Stimulated activated CD4-positive, alpha-beta T cell treated with anti-CD3 and anti-CD28 coated beads, Interleukin-4, amount 100 ng/mL, for 1 hour (primary cell): ENCODE measurements at places on chromosomes 16 and 17.

- no peak for DNase-seq
Measured at GRCh38 chr17:1942066-1942365, 83.1 kb downstream of the RTN4RL1 start.

GRCh38 chr17:48928876-48929811, 15.5 kb downstream of the SNF8 start:
- DNase-seq, result no peak

GRCh38 chr16:74736531-74737157, 36.0 kb upstream of the MLKL start:
- DNase-seq, result no peak

DNA sequence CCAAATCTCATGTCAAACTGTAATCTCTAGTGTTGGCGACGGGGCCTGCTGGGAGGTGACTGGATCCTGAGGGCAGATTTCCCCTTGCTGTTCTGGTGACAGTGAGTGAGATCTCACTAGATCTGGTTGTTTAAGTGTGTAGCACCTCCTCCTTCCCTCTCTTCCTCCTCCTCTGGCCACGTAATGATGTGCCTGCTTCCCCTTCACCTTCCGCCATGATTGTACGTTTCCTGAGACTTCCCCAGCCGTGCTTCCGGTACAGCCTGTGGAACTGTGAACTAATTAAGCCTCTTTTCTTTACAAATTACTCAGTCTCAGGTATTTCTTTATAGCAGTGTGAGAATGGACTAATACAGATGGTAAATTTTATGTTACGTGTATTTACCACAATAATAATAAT, 49.2 kb downstream of the METTL16 start:
- no peak for DNase-seq

DNA sequence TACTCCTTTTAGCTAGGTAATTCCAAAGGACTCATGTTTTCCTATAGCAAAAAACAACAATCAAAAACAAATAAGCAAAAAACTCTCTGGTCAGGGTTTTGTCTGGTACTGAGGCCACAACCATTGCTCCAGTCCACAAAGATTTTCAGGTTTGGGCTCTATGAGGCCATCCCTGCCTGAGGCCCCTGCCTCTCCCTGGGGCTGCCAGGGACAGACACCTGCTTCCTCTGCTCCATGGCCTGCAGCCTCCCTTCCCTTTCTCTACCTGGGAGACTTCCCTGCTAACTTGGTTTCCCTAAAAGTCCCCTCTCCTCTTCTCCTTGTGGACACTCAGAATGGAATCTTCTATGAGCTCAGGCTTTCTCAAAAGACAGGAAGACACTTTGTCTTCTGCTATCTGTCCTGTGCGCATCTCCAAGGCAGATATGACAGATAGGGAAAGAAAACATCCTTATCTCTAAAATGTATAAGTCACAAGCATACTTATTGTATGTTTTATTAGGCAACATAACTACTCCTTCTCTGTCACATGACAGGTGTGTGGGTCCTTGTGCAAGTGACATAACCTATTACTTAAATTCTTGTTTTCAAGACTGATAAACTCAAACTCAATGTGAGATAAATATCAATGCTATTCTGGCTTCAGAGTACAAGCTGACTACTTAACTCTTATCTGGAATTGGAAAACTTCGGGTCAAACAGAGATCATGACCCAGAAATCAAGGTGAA, 1.2 kb upstream of the ZDHHC1 start:
- DNase-seq, result no peak

DNA sequence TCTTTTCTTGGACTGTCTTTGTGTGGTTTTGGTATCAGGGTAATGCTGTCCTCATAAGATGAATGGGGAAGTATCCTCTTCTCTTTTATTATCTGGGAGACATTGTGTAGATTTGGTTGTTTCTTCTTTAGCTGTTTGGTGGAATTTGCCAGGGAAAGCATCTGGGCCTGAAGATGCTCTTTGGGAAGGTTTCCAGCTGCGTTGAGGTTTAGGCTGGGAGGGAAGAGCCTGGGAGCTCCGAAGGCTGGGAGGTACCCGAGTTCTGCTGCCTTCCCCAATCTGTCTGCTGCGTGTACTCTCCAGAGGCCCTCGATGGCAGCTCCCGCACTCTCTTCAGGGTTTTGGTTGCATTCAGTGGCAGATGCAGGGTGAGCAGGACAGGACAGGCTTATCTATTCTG, 25.6 kb upstream of the CRISPLD2 start:
- DNase-seq, result no peak

DNA sequence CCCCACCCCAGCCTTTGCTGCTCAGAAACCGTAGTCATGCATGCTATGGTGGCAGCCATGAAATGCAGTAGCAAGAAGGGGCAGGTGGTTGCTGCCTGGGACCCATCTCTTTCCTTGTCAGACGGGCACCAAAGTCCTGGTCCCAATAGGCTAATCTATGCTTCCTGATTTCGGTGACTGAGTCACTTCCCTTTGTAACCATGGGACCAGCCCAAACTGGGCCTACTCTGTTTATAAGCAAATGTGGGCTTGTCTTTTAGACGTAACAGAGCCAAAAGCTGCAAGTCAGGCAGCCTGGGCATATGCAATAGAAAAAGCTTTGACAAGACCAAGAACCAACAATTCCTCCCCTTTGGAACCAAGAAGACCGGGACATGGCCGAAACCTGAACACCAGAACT, 99.1 kb upstream of the RBBP6 start:
- DNase-seq, result no peak

DNA sequence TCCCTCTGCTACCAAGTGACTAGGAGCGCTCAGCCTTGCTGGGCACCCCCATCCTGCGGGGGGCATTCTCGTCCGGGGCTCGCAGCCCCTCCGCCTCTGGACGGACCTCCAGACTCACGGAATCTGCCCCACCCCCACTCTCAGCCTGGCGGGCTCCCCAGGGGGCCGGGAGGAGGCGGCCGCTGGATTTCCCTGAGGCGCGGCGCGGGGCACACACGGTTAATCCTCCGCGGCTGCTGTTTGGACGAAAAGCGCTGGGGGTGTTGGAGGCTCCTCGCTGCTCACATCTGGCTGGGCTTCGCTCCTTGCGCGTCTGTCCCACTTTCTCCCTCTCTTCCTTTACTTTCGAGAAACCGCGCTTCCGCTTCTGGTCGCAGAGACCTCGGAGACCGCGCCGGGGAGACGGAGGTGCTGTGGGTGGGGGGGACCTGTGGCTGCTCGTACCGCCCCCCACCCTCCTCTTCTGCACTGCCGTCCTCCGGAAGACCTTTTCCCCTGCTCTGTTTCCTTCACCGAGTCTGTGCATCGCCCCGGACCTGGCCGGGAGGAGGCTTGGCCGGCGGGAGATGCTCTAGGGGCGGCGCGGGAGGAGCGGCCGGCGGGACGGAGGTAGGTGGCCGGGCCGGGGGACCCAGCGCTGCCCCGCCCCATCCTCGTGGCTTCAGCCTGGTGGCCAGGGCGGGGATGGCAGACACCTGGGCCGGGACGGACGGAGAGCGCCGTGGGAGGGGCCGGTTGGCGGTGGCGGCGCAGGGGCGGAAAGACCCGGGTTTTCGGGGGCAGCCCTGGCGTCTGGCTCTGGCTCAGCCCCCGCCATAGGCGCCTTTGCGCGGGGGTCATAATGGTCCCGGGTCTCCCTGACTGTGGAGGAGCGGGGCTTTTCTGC, at the start of gene C1QTNF1:
Gene C1QTNF1 (plus strand): TSS at position 284 of the 886 bp plus-strand sequence. CDS start 19,800 bp downstream, outside the sequence.
- DNase-seq, result peak; percentile 31

DNA sequence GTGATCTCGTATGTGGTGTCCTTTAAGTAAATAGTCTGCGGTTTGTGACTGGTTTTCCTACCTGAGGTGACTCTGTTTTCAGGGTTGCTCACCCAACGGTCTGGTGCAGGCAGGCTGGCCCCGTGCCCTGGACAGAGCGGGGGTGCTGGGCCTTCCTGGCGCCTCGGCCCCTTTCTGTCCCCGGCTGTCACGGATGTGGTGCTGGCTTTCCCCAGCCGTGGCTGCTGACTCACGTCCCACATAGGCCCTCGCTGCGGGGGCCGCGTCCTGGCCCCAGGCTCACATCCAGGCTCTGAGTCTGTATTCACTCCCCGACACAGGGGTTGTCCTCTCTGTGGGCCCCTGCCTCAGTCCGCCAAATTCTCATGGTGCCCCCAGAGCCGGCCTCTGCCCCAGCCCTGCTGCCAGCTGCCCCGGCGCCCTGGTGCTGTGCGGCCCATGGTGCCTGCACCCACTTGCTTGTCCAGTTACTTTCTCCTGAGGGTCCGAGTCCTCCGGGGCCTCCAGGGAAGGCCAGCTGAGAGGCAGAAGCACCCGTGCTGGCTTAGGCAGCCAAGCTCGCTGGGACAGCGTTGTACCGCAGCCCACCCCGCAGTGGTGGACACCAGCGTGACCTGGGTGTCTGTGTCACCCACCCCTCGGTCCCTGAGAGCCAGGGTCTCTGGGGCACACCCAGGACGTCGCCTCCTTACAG, 5.9 kb downstream of the CHMP6 start:
- DNase-seq, result no peak

DNA sequence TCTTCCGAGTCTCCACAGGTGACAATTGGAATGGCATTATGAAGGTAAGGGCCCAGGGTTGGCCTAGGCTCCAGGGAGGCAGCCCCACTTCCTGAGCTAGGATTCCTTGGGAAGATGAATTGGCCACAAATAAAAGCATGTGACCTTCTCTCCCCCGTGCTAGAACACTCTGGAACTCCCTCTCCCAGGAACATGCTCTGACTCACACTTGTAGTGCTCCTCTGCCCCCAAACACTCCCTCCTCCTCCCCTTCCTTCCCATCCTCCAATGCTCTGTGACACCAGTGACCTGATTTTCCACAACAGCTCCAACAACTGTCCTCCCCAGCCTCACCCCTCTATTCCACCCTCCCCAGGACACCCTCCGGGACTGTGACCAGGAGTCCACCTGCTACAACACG, 16.4 kb upstream of the ABCC3 start:
- no peak for DNase-seq

DNA sequence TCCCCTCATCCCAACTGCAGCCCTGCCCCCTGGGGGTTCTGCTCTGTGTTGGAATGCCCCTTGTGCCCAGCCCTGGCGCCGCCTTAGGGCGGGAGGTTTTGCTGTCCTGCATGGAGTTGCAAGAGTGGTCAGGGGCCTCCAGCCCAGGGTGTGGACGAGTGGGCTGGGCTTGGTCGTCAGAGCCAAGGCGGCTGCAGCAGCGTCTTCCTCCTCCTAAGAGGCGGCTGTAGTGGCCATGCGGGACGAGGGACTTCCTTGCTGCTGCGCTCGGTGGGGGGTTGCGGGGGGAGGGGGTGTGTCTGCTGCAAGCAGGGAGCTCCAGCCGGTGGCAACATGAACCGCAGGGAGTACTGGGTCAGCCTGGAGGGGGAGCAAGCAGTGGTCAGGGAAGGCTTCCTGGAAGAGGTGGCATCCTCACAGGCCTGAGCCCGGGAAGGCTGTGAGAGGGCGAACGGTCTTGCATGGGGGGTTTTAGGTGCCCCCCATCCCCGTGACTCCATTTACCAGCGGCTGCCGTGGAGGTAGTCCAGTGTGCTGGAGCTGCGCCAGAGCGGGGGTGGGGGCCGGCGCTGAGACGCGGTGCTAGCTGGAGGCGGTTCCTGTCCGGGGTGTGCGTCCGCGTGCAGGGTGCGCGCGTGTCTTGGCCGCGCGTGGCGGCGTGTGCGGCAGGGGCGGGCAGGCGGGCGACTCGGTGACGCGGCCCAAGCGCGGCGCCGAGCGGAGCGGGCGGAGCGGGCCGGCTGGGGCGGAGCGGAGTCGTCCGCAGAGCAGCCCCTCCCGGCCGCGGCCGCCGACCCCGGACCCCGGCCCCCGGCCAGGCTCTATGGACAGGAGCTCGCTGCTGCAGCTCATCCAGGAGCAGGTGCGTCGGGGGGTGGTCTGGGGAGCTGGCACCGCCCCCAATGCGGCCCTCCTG, at the start of gene RHBDL1:
Gene RHBDL1 (plus strand): TSS at position 704 of the 916 bp plus-strand sequence. CDS start 120 bp downstream, at position 824.
- no peak for DNase-seq

- no peak for DNase-seq
Measured at GRCh38 chr16:13109171-13109570, 207.8 kb downstream of the SHISA9 start.

GRCh38 chr16:11401161-11402050, 56.1 kb downstream of the RMI2 start:
- DNase-seq, result no peak

DNA sequence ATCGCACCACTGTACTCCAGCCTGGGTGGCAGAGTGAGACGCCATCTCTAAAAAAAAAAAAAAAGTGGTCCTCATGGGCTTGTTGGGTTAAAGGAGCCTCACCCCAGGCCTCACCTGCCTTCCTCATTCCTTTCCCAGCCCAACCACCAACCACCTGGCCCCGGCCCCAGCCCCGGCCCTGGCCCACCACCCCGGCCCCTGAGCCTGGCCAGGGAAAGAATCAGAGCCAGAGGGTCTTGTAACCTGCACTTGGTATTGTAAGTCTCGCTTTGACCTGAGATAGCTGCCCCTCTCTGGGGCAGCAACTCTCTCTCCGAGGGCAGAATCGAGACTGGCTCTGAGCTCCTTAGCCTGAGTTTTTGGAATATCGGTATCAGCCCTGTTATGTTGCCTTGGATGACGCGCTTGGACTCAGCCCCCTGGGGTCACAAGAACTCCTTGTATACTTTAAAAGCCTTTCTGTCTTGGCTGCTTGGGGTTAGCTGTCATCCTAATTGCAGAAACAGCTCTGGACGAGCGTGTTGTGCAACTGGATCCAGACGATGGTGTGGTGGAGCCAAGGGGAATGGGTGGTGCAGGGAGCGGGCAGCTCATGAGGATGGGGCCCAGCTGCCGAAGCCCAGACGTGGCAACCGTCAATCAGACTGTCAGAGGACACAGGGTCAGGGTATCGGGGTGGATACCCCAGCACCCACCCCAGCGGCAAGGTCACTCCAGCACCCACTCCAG, 14.6 kb downstream of the SMTNL2 start:
- DNase-seq, result no peak

- DNase-seq, result no peak
Measured at GRCh38 chr16:1245452-1246020, 5.0 kb downstream of the TPSAB1 start.

- no peak for DNase-seq
Measured at GRCh38 chr17:75769536-75769935, 4.5 kb upstream of the GALK1 start.

DNA sequence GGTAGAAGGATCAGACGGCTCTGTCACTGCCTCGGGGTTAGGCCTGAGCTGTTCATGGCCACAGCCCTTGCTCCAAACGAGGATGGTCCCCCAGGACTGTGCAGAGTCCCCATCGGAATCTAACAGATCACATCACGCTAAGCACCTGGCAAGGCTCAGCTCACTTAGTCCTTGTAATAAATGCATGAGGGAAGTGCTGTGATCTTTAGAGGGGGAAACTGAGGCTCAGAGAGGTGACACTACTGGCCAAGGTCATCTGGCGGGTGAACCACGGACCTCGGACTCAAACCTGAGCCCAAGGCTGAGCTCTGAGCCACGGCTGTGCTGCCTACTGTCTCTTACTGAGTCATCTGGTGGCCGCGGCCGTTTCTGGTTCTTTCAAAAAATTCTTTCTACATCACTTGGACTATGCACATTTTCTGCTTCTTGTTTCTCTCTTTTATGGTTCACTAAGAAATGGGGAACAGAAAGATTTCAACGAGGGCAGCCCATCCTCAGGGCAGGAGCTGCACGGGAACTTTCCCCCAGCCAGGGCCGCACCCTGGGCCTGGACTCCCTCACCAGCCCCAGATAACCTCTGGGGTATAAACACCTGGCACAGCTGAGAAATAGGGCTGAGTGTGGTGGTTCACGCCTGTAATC, 55.6 kb downstream of the COTL1 start:
- no peak for DNase-seq
